ENCODE measurements at places on chromosomes 3 and 15.
A peak's percentile ranks its signal among the peaks of the same experiment; 100 is the strongest.

DNA sequence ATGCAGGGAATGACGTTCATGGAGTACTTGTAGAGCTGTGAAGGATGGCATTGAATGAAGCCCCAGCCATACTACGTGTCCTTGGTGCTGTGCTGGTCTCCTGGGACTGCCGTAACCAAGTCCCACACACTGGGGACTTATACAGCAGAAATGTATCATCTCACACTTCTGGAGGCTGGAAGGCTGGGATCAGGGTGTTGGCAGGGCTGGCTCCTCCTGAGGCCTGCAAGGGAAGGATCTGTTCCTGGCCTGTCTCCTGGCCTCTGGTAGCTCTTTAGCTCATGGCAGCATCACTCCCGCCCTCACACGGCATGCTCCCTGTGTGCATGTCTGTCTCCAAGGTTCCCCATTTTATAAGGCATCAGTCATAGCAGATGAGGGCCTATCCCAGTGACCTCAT lies 29.5 kb upstream of the GABRG3 start:
- no peak for DNase-seq
- H3K4me3 ChIP-seq: no peak overlapping the region
- H3K36me3 ChIP-seq: no peaks in the 10 kb centered on the region

- no peak overlapping the region for H3K27ac ChIP-seq
- DNase-seq: no peak
- H3K27me3 ChIP-seq: no peaks in the 10 kb centered on the region
- H3K4me3 ChIP-seq: no peak overlapping the region
- H3K36me3 ChIP-seq: no peaks in the 10 kb centered on the region
- H3K4me1 ChIP-seq: peaks cover 2% of the 10 kb centered on the region
Measured at GRCh38 chr3:12198301-12198700, 39.6 kb upstream of the TIMP4 start.

DNA sequence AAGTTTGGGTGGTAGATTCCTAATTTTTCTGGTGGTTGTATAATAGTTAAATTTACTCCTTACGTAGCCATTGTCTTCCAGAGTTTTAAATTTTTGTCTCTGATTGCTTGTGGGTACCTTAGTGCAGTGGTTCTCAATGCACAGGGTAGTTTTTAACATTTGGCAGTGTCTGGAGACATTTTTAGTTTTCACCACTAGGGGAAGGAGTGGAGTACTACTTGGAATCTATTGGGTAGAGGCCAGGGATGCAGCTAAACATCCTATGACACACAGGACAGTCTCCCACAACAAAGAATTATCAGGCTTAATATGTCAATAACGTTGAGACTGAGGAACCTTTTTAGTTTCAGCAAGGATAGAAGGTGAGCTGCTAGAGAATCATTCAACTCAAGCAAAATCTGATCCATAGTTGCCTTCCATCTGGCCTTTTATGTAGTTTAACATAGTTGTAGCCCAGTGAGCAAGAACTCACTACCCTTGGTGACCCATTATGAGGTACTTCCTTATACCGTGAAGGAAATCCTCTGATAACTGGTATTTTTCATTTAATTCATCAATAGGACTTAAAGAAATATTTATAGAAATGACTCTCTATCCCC lies 8.6 kb upstream of the STX19 start:
- no peaks in the 10 kb centered on the region for H3K4me1 ChIP-seq
- H3K4me3 ChIP-seq: no peak overlapping the region
- H3K27me3 ChIP-seq: no peaks in the 10 kb centered on the region
- no peaks in the 10 kb centered on the region for H3K36me3 ChIP-seq
- no peak for DNase-seq
- no peak overlapping the region for H3K27ac ChIP-seq

GRCh38 chr3:58356054-58356453 lies 23.4 kb downstream of the PXK start:
- H3K27me3 ChIP-seq: no peaks in the 10 kb centered on the region
- no peak for DNase-seq
- no peaks in the 10 kb centered on the region for H3K36me3 ChIP-seq
- H3K4me1 ChIP-seq: no peaks in the 10 kb centered on the region
- no peak overlapping the region for H3K4me3 ChIP-seq
- no peak overlapping the region for H3K27ac ChIP-seq

- H3K27me3 ChIP-seq: no peaks in the 10 kb centered on the region
- no peaks in the 10 kb centered on the region for H3K4me1 ChIP-seq
- H3K4me3 ChIP-seq: no peak overlapping the region
- no peak for DNase-seq
- H3K27ac ChIP-seq: no peak overlapping the region
- H3K36me3 ChIP-seq: no peaks in the 10 kb centered on the region
Measured at GRCh38 chr15:29382862-29383261, 113.2 kb upstream of the NSMCE3 start.

GRCh38 chr15:28921336-28921735 lies 35.6 kb downstream of the APBA2 start:
- no peaks in the 10 kb centered on the region for H3K4me1 ChIP-seq
- H3K27ac ChIP-seq: no peak overlapping the region
- no peak for DNase-seq
- H3K36me3 ChIP-seq: no peaks in the 10 kb centered on the region
- H3K4me3 ChIP-seq: no peak overlapping the region

DNA sequence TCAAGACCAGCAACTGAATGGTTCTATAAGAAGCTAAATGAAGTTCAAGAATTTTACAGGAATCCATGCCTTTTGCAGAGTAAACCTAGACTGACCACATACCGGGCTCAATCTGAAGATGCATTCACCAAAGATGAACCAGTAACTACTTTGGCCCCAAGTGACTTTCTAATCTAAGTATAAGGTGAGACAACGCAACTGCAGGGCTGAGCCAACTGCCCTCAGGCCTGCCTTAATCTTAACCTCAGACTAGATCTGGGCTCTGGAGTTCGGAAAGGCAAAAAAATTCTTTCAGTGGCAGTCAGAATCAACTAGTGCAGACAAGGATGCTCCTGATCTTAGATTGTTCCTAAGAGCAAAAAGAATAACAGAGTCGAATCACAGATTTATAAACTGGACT lies 48.3 kb downstream of the EXD1 start:
- no peaks in the 10 kb centered on the region for H3K27me3 ChIP-seq
- no peak overlapping the region for H3K4me3 ChIP-seq
- no peaks in the 10 kb centered on the region for H3K36me3 ChIP-seq

DNA sequence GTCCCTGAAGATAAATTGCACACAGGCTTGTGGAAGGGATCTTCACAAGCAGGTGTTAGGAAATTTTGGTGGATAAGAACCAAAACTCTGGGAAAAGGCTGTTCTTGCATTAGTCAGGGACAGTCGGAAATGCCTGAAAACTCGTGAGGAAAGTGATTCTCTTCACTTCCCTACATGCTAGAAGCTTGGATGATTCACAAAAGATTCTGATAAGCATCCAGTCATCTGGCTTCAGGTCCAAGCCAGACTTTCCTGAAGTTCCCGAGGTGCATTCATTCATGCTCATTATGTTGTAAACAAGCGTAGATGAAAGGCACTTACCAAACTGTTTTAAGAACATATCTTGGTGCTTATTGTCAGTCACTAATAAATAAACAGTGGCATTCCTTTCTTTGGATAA lies 1028.7 kb downstream of the NTRK3 start:
- no peak for DNase-seq
- no peaks in the 10 kb centered on the region for H3K36me3 ChIP-seq
- no peak overlapping the region for H3K27ac ChIP-seq
- H3K4me3 ChIP-seq: no peak overlapping the region
- no peaks in the 10 kb centered on the region for H3K27me3 ChIP-seq

GRCh38 chr3:177229791-177230190 lies 32.5 kb upstream of the TBL1XR1 start:
- DNase-seq: no peak
- H3K36me3 ChIP-seq: no peaks in the 10 kb centered on the region
- no peak overlapping the region for H3K27ac ChIP-seq
- no peaks in the 10 kb centered on the region for H3K27me3 ChIP-seq

- no peaks in the 10 kb centered on the region for H3K36me3 ChIP-seq
- no peak overlapping the region for H3K27ac ChIP-seq
Measured at GRCh38 chr3:189195302-189195701, 23.5 kb downstream of the TPRG1 start.

DNA sequence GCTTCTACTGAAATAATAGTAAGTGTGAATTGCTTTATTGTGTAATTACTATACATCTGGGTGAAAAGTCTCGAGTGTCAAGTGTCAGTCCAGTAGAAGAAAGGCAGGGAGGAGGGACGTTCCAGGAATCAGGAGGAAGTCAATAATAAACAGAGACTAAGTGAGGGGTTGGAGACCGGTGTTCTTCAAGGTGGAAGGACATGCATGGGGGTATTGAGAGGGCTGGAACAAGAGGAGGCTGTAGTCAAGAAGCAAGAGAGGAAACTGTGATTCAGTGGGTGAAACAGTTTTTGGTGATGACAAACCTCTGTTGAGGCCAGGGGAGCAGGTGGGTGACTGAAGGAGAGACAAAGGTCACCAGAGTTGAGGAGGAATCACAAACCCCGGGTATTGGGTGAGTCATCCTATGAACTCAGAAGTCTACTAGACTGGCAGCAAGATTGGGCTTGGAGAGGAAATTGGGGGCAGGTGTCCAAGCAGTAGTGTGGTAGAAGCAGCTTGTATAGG lies 11.6 kb upstream of the SCAMP5 start:
- H3K36me3 ChIP-seq: no peaks in the 10 kb centered on the region
- no peak overlapping the region for H3K27ac ChIP-seq
- no peak for DNase-seq
- no peak overlapping the region for H3K4me3 ChIP-seq
- no peaks in the 10 kb centered on the region for H3K27me3 ChIP-seq

DNA sequence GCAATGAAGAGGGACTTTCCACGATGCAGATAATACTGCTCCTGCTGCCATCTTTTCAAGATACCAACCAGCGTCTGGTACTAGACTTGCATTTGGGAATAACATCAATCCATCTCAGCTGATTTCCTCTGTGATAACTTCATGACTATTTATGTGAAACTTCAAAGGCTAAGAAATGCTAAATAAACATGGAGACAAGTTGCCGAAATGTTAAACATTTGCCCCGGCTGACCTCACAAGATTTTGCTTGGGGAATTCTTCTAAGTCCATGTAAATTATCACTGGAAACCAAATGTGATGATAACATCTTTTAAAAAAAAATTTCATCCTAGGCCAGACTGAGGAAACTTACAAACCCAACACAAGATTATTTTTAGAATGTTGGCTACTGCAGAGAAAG lies 185.8 kb upstream of the PRICKLE2 start:
- no peak overlapping the region for H3K4me3 ChIP-seq
- H3K27ac ChIP-seq: no peak overlapping the region
- no peaks in the 10 kb centered on the region for H3K4me1 ChIP-seq

DNA sequence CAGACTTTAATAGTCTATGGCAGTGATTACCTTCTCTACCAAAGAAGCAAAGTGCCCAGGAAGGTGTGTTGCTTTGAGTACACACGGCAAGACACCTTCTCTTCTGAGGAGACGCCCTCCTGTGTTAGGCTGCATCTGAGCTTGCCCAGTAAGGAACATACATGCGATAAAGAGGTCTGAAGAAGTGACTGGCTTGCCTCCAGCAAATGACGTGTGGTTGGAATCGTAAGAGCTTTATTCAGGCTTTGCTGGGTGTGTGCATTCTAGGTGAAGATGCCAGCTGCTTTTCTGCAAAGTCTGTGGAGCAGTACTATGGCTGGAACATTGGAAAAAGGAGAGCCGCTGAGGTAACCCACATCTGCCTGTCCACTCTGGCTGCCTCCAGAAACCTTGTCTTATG lies 22.4 kb downstream of the MAP6D1 start:
- H3K4me3 ChIP-seq: no peak overlapping the region
- DNase-seq: no peak
- no peaks in the 10 kb centered on the region for H3K36me3 ChIP-seq

- H3K4me1 ChIP-seq: peaks cover 21% of the 10 kb centered on the region
- no peaks in the 10 kb centered on the region for H3K36me3 ChIP-seq
- no peak overlapping the region for H3K4me3 ChIP-seq
- DNase-seq: peak; percentile 39
Measured at GRCh38 chr3:37456270-37456708, 281.9 kb upstream of the LRRFIP2 start.

DNA sequence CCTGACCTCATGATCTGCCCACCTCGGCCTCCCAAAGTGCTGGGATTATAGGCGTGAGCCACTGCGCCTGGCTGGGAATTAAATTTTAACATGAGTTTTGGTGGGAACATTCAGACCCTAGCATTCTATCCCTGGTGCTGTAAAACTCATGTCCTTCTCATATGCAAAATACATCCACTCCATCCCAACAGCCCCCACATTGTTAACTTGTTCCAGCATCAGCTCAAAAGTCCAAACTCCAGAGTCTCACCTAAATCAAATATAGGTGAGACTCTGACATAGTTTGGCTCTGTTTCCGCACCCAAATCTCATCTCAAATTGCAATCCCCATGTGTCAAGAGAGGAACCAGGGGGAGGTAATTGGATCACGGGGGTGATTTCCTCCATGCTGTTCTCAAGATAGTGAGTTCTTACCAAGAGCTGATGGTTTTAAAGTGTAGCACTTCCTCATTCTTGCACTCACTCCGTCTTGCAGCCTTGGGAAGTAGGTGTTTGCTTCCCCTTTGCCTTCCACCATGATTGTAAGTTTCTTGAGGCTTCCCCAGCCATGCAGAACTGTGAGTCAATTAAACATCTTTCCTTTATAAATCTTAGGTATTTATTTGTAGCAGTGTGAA lies 96.2 kb upstream of the PLCL2 start:
- H3K27me3 ChIP-seq: no peaks in the 10 kb centered on the region
- DNase-seq: no peak
- no peak overlapping the region for H3K4me3 ChIP-seq
- no peaks in the 10 kb centered on the region for H3K36me3 ChIP-seq
- H3K27ac ChIP-seq: no peak overlapping the region

DNA sequence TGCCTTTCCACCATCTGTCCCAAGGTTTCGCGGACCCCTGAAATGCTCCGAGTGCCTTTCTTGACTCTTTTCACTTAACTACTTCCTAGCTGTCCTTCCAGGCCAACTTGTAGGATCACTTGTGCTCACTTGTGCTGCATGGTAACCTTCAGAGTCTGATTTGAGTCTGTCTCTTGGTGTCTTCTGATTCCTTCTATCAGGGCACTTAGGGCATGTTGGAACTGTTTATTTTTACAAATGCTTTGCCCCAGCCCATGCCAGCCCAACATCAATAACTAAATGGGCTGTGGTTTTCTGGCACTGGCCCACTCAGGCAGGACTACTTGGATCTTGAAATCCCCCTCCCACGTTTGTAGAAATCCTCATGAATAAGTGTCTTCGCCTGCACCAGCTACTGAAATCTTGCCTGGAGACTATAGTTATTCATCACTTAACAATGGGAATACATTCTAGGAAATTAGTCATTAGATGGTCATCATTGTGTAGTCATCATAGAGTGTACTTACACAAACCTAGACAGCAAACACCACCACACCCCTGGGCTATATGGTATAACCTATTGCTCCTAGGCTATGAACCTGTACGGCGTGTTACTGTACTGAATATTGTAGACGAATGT lies 123.1 kb upstream of the STRIT1 start:
- no peak overlapping the region for H3K27ac ChIP-seq
- H3K4me1 ChIP-seq: no peaks in the 10 kb centered on the region
- DNase-seq: no peak
- no peak overlapping the region for H3K4me3 ChIP-seq
- H3K27me3 ChIP-seq: no peaks in the 10 kb centered on the region
